Esophagus squamous epithelium (tissue), 5 donors: ENCODE measurements at places on chromosomes 7 and 10. TPM values are rescaled to one million over a fixed set of nuclear protein-coding genes. Genes with fewer than 3 reads are reported as not detected.

The EPDR1 gene
- total RNA-seq = 4.3 TPM

The EVX1 gene
- total RNA-seq = not detected

The TCF7L2 gene
- 5.4 TPM for total RNA-seq

The RHBDD2 gene
- total RNA-seq = 27.0 TPM

The LOXL4 gene
- 3.5 TPM for total RNA-seq

The VPS37D gene
- total RNA-seq = 1.3 TPM

The SERPINE1 gene
- 1.1 TPM for total RNA-seq

The COBL gene
- 5.9 TPM for total RNA-seq

The GBX1 gene
- not detected for total RNA-seq

The PLEKHS1 gene
- total RNA-seq = not detected

The WNT8B gene
- total RNA-seq = not detected

The ASIC3 gene
- not detected for total RNA-seq

The FZD8 gene
- total RNA-seq = 1.1 TPM

The SPDYE18 gene
- not detected for total RNA-seq

The NAT16 gene
- not detected for total RNA-seq

The SLC26A5 gene
- not detected for total RNA-seq

The RAB19 gene
- total RNA-seq = 0.57 TPM

The BRAF gene
- 23.1 TPM for total RNA-seq

The C10orf105 gene
- not detected for total RNA-seq

The OGDH gene
- 85.3 TPM for total RNA-seq
